ENCODE measurements at places on chromosomes 12 and 14. TPM values are rescaled to one million over a fixed set of nuclear protein-coding genes. Genes with fewer than 3 reads are reported as not detected.

NTS gene
- total RNA-seq, result 36.6 TPM

DLGAP5 gene
- total RNA-seq, result 150 TPM

STAT2 gene
- 44.7 TPM for total RNA-seq

TEX52 gene
- not detected for total RNA-seq

SERPINA5 gene
- total RNA-seq, result 1.9 TPM

CLEC1B gene
- not detected for total RNA-seq

BTG1 gene
- total RNA-seq, result 32.7 TPM
